ENCODE measurements at places on chromosomes 7 and 10.
A peak's percentile ranks its signal among the peaks of the same experiment; 100 is the strongest.

GRCh38 chr7:2864999-2865670 lies 21.0 kb upstream of the GNA12 start:
- peak; percentile 80 for DNase-seq

- no peak for DNase-seq
Observed at GRCh38 chr10:35006836-35007235, 83.3 kb downstream of the CUL2 start.

DNA sequence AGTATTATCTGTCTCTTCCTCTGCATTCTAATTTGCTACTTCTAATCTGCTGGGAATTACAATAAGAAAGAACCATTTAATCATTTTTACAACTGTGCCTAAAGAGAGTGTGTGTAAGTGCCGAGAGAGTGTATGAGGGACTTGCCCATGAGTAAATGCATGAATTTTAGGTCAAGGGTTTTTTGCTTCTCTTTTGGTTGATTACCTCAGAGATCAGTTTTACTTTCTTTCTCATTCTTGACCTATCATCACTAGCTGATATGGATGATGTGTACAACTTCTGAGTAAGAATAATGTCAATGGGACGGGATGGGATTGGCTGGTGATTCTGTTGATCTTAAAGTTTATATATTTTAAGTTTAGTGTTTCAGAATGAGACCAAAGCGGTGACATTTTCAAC lies 47.8 kb downstream of the IKZF1 start:
- DNase-seq = peak; percentile 42

- DNase-seq = no peak
Observed at GRCh38 chr10:119120413-119120867, 16.5 kb downstream of the DENND10 start.

GRCh38 chr10:3427950-3428354 lies 255.4 kb upstream of the PITRM1 start:
- no peak for DNase-seq

GRCh38 chr7:45564485-45564884 lies 9.7 kb upstream of the ADCY1 start:
- DNase-seq = no peak

DNA sequence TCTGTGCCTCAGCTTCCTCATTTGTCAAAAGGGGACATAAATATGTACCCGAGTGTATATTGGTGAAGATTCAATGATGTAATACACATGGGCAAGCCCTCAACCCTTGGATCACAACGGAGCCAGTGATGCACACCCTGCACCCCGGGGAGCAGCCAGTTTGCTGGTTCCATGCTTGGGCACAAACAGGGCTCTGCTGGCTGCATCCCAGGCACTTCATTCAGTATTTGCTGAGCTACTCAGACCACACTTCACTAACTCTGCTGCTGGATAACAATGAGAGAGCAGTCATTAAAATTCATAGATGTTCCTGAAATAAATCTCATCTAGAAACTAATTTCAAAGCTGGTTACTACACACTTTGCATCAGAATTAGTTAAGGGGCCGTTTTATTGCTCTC lies 72.0 kb downstream of the SCRN1 start:
- no peak for DNase-seq

- no peak for DNase-seq
Observed at GRCh38 chr7:40747856-40748255, 613.1 kb downstream of the SUGCT start.

Data from hematopoietic multipotent progenitor cell treated with erythropoietin and hydrocortisone succinate and interleukin-3 and kit ligand, for 15 days (in vitro differentiated cells).